ENCODE measurements at places on chromosomes 2 and 18.

GRCh38 chr18:28176948-28177827 is at the start of gene CDH2:
TSS of gene CDH2 (minus strand) at chr18:28177130. CDS start at chr18:28177022, 108 bp downstream.
- peak; percentile 92 for DNase-seq

DNA sequence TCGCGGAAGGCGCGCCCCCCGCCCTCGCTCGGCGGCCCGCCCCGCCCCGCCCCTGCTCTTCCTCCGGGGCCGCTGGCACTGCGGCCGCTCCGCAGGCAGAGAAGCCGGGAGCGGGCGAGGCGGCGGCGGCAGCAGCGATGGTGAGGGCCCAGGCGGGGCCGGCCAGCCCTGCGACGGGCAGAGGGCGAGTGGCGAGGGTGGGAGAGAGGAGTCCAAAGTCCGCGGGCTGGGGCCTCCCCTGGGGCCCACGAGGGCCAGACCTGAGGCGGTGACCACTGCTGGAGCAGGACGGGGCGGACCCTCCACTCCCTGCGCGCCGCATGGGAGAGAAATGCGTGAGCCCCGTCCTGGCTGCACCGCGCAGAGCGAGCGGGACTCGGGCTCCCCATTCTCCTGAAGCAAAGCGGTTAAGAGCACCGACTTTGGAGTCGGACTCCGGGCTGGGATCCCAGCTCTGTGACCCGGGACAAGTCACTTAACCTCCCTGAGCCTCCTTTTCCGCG is at the start of gene VAMP5:
Gene VAMP5, plus strand, starts transcription at position 78 of the 503 bp plus-strand sequence. Its CDS starts 60 bp downstream, at position 138.
- DNase-seq = peak; percentile 85

DNA sequence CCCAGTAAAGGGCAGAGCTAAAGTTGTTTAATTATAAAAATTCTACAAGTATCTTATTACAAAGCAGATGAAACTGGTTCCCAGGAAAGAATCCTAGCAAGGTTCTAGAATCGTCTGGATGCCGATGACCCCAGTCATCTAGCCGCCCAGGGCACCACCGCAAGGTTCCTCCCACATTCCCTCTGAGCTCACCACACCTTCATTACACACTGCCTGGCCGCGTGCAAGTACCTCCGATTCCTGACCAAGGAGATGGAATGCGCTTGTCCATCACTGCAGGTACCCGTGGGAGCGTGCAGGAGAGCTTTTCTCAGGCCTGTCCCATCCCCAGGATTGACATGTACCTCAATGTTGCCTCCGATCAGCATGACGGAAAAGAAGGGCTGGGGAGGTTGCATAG is 158.5 kb downstream of the LAMA1 start:
- DNase-seq = no peak

GRCh38 chr2:223464071-223464470 is 138.1 kb downstream of the SCG2 start:
- DNase-seq = no peak

DNA sequence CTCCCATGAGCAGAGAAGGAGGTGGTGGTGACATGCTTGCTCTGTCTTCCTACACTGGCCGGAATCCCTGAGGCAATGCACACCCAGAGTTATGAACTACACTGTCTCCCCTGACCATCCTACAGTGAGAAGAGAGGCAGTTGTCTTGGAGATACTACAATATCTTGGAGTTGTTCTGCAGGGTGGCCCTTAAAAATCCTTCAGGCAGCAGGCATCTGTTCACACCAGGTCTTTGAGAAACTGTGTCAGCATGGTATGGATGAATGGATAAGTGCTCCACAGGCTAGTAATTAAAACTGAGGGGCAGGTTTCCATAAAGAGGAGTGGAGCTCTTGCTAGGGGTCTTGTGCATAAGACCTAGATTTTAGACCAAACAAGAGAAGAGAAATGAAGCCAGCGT is 223.7 kb upstream of the COPS8 start:
- no peak for DNase-seq

All from SK-N-SH (cell line).